ENCODE measurements at places on chromosomes 3 and 15. TPM values are rescaled to one million over a fixed set of nuclear protein-coding genes. Genes with fewer than 3 reads are reported as not detected.

Gene ASB14
- not detected for total RNA-seq

Gene MOBP
- total RNA-seq, result not detected

Gene SAXO2
- total RNA-seq, result 9.0 TPM

Gene FBXW12
- not detected for total RNA-seq

Gene UQCC5
- 34.7 TPM for total RNA-seq

Gene MESP2
- total RNA-seq, result not detected

Gene LRRC3B
- total RNA-seq, result 0.37 TPM

Gene THAP10
- 2.2 TPM for total RNA-seq

Gene RGMA
- total RNA-seq, result 99.4 TPM
